ENCODE measurements at places on chromosomes 13 and 19. TPM values are rescaled to one million over a fixed set of nuclear protein-coding genes. Genes with fewer than 3 reads are reported as not detected.

- no peak overlapping the region for H3K4me3 ChIP-seq
- H3K27me3 ChIP-seq: peaks cover 11% of the 10 kb centered on the region
- peak overlapping the region; percentile 53 for H3K27ac ChIP-seq
- peaks cover 12% of the 10 kb centered on the region for H3K36me3 ChIP-seq
- DNase-seq: no peak
These were observed 617 bp upstream of the IQCN start for GRCh38 chr19:18274781-18275356.

GRCh38 chr13:87120476-87120875 lies 550.7 kb upstream of the SLITRK5 start:
- no peak overlapping the region for H3K27ac ChIP-seq
- H3K27me3 ChIP-seq: no peaks in the 10 kb centered on the region

DNA sequence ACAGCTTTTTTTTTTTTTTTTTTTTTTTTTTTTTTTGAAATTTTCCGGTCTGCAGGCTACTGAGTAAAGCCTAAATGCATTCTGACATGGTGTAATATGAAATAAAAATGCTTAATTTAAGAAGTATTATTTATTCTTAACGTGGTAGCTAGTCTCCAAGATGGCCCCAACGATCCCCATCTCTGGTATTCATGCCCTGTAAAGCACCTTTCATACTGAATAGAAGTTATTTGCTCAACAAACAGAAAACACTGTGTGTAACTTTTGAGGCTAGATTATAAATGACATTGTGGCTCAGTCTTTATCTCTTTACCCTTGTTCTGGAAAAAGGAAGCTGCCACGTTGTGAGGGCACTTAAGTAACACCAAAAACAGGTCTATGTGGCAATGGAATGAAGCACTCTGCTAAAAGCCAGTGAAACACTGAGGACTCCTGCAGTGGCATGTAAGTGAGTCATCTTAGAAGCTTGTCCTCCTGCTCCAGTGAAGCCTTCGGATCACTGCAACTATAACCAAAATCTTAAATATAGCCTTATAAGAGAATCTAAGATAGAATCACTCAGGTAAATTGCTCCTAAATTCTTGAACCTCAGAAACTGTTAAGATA lies 128.7 kb downstream of the UGGT2 start:
- H3K4me1 ChIP-seq: no peaks in the 10 kb centered on the region
- no peaks in the 10 kb centered on the region for H3K27me3 ChIP-seq
- no peak for DNase-seq
- no peak overlapping the region for H3K4me3 ChIP-seq
- H3K27ac ChIP-seq: no peak overlapping the region

DNA sequence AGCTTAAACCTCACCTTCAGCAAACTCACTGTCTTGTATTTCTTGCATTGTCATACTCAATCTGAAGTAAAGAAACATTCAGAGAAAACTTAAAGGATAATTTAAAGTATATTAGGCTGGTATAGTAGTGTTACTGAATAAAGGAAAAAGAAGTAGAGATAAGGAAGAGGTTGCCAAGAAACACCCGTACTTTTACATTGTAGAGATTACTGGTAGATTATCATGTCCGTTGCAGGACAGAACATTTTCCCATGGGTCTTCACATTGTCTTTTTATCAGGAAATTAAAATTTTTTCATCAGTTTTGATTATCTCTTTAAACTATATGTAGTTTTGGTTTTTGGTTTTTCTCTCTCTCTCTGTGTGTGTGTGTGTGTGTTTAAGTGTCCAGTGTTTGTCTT lies 19.9 kb upstream of the GPR183 start:
- no peak overlapping the region for H3K27ac ChIP-seq
- no peak for DNase-seq
- H3K4me1 ChIP-seq: no peaks in the 10 kb centered on the region
- no peaks in the 10 kb centered on the region for H3K36me3 ChIP-seq
- H3K27me3 ChIP-seq: no peaks in the 10 kb centered on the region

DNA sequence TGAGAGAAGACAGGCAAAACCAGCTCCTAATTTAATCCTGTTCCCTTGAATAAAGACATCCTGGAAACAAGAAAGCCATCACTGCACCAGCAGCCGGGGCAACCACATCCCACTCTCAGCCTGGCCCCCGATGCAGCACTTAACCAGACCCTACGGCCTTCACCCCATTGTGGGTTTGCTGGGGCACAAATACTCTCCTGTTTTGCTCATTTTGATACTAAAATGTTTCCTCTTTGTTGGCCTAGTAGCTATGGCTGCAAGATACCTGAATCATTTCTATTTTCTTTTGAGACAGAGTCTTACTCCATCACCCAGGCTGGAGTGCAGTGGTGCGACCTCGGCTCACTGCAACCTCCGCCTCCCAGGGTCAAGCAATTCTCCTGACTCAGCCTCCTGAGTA lies 28.4 kb downstream of the ANKRD27 start:
- no peaks in the 10 kb centered on the region for H3K27me3 ChIP-seq
- peaks cover 60% of the 10 kb centered on the region for H3K36me3 ChIP-seq
- no peak overlapping the region for H3K4me3 ChIP-seq
- peaks cover 1% of the 10 kb centered on the region for H3K4me1 ChIP-seq

- peaks cover 73% of the 10 kb centered on the region for H3K36me3 ChIP-seq
- H3K27ac ChIP-seq: no peak overlapping the region
- no peak for DNase-seq
- H3K27me3 ChIP-seq: no peaks in the 10 kb centered on the region
- no peaks in the 10 kb centered on the region for H3K4me1 ChIP-seq
These were observed 8.0 kb downstream of the LENG1 start for GRCh38 chr19:54151362-54152035.

- peaks cover 40% of the 10 kb centered on the region for H3K36me3 ChIP-seq
- H3K27ac ChIP-seq: peak overlapping the region; percentile 80
- no peak overlapping the region for H3K4me3 ChIP-seq
- DNase-seq: no peak
These were observed 4.7 kb downstream of the LSM4 start for GRCh38 chr19:18317961-18318800.

DNA sequence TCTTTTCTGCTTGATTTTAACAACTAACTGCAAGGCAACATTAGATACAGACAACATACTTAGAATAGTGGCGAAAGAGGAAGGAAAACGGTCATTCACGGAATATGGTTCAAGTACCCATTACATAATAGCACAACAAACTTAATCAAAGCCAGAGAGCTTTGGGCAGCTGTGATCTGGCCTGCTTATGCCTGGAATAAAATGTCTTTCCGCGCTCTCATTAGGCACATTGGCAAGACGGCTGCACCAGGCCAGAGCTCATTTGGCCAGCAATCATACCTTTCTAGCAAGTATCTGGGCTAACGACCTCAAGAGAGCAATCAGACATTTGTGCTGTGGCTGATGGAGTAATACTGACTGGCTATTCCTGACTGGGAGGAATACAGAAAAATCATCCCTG lies 112.8 kb downstream of the NALCN start:
- H3K36me3 ChIP-seq: no peaks in the 10 kb centered on the region
- H3K4me1 ChIP-seq: no peaks in the 10 kb centered on the region
- H3K27ac ChIP-seq: no peak overlapping the region
- H3K27me3 ChIP-seq: no peaks in the 10 kb centered on the region

DNA sequence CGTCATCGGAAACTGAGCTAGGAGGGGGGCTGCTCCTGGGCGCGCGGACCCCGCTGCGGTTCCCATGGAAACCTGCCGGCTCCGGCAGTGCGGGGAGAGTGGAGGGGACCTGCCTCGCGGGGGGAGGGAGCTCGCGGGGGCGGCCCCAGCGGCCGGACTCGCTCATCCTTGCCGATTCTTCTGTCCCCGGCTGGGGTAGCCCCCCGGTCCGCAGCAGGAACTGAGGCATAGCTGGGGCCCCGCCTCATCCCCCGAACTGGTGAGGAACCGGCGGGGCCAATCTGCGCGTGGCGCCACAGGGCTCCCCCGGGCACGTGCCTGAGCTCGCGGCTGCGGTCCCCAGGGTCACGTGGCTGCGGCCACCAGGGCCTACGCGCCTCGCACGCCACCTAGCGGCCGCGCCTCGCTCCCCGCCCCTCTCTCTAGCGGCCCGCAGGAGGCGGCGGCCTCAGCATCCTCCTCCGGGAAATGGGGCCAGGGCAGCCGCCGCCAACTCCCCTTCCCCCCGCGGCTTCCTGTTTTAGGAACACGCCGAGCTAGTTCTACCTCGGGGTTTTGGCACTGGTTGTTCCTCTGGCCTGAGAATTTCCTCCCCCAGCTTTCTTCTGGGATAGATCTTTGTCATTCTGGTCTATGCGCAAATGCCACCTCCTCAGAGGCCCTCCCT lies 1.7 kb upstream of the ELAVL3 start:
- no peak overlapping the region for H3K27ac ChIP-seq
- H3K4me3 ChIP-seq: peak overlapping the region; percentile 62
- no peaks in the 10 kb centered on the region for H3K36me3 ChIP-seq
- H3K4me1 ChIP-seq: peaks cover 13% of the 10 kb centered on the region
- peaks cover 48% of the 10 kb centered on the region for H3K27me3 ChIP-seq

- H3K4me1 ChIP-seq: no peaks in the 10 kb centered on the region
- no peaks in the 10 kb centered on the region for H3K27me3 ChIP-seq
- no peak for DNase-seq
These were observed 728.4 kb downstream of the SLITRK1 start for GRCh38 chr13:83153848-83154247.

GRCh38 chr13:33381180-33381579 lies 95.6 kb upstream of the STARD13 start:
- DNase-seq: no peak
- no peak overlapping the region for H3K4me3 ChIP-seq
- H3K36me3 ChIP-seq: no peaks in the 10 kb centered on the region
- H3K4me1 ChIP-seq: peaks cover 31% of the 10 kb centered on the region
- no peaks in the 10 kb centered on the region for H3K27me3 ChIP-seq

DNA sequence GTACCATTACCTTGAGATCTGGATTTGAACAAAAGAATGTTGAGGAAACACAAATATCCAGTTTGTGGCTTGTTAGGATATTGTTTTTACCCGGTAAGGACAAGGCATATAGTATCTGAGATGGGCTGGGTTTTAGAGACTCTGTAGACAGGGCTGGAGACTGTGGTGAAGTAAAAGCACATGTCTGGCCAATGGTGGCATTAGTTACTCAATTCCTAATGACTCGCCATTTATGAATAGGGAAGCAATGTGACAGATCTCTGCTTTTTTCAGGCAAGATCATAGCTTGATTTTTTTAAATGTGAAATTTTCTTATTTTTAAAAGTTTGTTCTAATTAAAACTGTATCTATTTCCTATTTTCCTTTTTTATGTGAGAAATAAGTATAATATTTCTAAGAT lies 371.1 kb upstream of the SPRY2 start:
- no peak overlapping the region for H3K27ac ChIP-seq
- H3K4me3 ChIP-seq: no peak overlapping the region
- peaks cover 12% of the 10 kb centered on the region for H3K4me1 ChIP-seq
- no peaks in the 10 kb centered on the region for H3K27me3 ChIP-seq

- no peak within 1 kb of the TSS for H3K4me3 ChIP-seq
- peaks cover 5% of the 10 kb centered on the region for H3K4me1 ChIP-seq
- no peak within 1 kb of the TSS for H3K27ac ChIP-seq
- H3K27me3 ChIP-seq: peaks cover 76% of the 10 kb centered on the region
- no peaks in the 10 kb centered on the region for H3K36me3 ChIP-seq
These were observed at the start of gene APC2 for GRCh38 chr19:1449467-1450442. TSS of gene APC2 (plus strand) at chr19:1450121. CDS start at chr19:1453002, 2,881 bp downstream.

- no peak for DNase-seq
- H3K4me3 ChIP-seq: no peak overlapping the region
These were observed 36.1 kb upstream of the USP29 start for GRCh38 chr19:57083711-57084110.

DNA sequence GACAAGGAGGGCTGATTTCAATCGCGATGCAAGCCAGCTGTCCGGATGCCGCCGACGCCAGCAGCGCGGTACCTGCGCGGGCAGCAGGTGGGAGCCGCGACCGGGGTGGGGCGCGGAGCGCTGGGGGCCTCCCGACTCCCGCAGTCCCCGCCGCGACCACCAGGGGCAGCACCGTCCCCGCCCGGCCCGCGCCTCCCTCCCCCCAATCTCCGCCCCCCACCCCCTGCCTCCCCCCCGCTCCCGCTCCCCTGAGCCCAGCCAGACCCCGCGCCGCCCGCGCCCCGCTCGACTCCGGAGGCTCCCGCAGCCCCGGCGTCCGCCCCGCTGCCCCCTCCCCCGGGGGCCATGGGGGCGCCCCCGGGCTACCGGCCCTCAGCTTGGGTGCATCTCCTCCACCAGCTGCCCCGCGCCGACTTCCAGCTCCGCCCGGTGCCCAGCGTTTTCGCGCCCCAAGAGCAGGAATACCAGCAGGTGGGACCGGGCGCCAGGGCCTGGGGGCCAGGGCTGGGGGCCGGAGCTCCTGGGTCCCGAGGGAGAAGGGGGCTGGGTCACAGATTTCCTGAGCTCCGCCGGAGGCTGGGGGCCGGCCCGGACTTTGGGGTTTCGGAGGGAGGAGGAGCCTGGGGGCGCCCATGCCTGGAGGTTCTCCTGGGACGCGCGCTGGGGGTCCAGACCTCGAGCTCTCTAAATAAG lies at the start of gene TTYH1:
Gene TTYH1, plus strand, starts transcription at position 257 of the 693 bp plus-strand sequence. Its CDS starts 89 bp downstream, at position 346.
- H3K27me3 ChIP-seq: peaks cover 57% of the 10 kb centered on the region
- H3K4me3 ChIP-seq: peak within 1 kb of the TSS; percentile 82
- peaks cover 36% of the 10 kb centered on the region for H3K4me1 ChIP-seq
- H3K36me3 ChIP-seq: peaks cover 9% of the 10 kb centered on the region
- peak; percentile 77 for DNase-seq
- H3K27ac ChIP-seq: no peak within 1 kb of the TSS

- H3K36me3 ChIP-seq: peaks cover 11% of the 10 kb centered on the region
- DNase-seq: peak; percentile 63
- no peak overlapping the region for H3K27ac ChIP-seq
- peaks cover 31% of the 10 kb centered on the region for H3K27me3 ChIP-seq
These were observed 46.4 kb downstream of the PSG3 start for GRCh38 chr19:42693760-42694350.

GRCh38 chr19:57245959-57246358 lies 5.5 kb downstream of the ZNF805 start:
- H3K27me3 ChIP-seq: no peaks in the 10 kb centered on the region
- H3K4me3 ChIP-seq: no peak overlapping the region
- H3K36me3 ChIP-seq: peaks cover 32% of the 10 kb centered on the region
- H3K27ac ChIP-seq: no peak overlapping the region
- no peak for DNase-seq

DNA sequence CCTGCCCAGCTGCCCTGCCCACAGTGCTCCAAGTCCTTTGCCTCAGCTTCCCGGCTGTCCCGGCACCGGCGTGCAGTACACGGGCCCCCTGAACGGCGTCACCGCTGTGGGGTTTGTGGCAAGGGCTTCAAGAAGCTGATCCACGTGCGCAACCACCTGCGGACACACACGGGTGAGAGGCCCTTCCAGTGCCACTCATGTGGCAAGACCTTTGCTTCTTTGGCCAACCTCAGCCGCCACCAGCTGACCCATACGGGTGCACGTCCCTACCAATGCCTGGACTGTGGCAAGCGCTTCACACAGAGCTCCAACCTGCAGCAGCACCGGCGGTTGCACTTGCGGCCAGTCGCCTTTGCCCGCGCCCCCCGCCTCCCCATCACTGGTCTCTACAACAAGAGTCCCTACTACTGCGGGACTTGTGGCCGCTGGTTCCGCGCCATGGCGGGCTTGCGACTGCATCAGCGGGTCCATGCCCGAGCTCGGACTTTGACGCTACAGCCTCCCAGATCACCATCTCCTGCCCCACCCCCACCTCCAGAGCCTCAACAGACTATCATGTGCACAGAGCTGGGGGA lies 5.7 kb downstream of the ZNF526 start:
- no peak overlapping the region for H3K4me3 ChIP-seq
- H3K27ac ChIP-seq: no peak overlapping the region
- H3K36me3 ChIP-seq: peaks cover 41% of the 10 kb centered on the region
- no peaks in the 10 kb centered on the region for H3K27me3 ChIP-seq
- H3K4me1 ChIP-seq: peaks cover 2% of the 10 kb centered on the region

GRCh38 chr19:15633082-15633835 lies 7.4 kb upstream of the CYP4F3 start:
- DNase-seq: no peak
- peaks cover 6% of the 10 kb centered on the region for H3K27me3 ChIP-seq
- no peak overlapping the region for H3K4me3 ChIP-seq
- H3K36me3 ChIP-seq: peaks cover 27% of the 10 kb centered on the region

The FAM124A gene
- total RNA-seq: 41.2 TPM

The PPM1N gene
- 10.3 TPM for total RNA-seq

The CRTC1 gene
- 12.3 TPM for total RNA-seq

The RRAS gene
- 11.4 TPM for total RNA-seq

The SIRT6 gene
- 28.1 TPM for total RNA-seq
